Pancreas (tissue), 10 donors: ENCODE measurements at places on chromosomes 4 and X. TPM values are rescaled to one million over a fixed set of nuclear protein-coding genes. Genes with fewer than 3 reads are reported as not detected.

BCORL1 gene
- total RNA-seq, result 11.1 TPM

PAGE5 gene
- total RNA-seq, result not detected

DNA sequence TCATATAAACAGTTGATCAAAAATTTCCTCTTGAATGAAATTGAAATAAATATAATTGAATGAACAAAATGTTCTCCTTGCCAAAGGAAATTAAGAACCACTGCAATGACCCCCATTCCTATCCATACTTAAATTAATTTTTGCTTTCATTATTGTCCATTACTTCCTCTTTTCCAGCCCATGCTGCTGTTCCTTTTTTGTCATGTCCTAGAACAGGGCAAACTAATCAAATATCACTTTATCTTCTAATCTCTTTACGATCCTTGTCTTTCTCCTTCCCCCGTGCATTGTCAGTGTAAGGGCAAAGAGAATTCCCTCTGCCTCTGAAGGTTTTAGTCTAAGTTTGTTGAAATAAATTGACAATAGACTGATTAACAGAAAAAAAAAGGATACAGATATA lies 203.0 kb downstream of the CENPC start:
- no peak overlapping the region for H3K4me3 ChIP-seq
- H3K4me1 ChIP-seq, result no peaks in the 10 kb centered on the region
- no peak for DNase-seq
- H3K27ac ChIP-seq, result no peak overlapping the region
- H3K36me3 ChIP-seq, result no peaks in the 10 kb centered on the region

- H3K27ac ChIP-seq, result no peak overlapping the region
- no peaks in the 10 kb centered on the region for H3K27me3 ChIP-seq
- H3K36me3 ChIP-seq, result no peaks in the 10 kb centered on the region
- no peaks in the 10 kb centered on the region for H3K4me1 ChIP-seq
These were observed 42.0 kb downstream of the CBLL2 start for GRCh38 chrX:22314692-22315091.

- no peaks in the 10 kb centered on the region for H3K4me1 ChIP-seq
- H3K27me3 ChIP-seq, result peaks cover 3% of the 10 kb centered on the region
- DNase-seq, result no peak
These were observed 8.1 kb upstream of the HCCS start for GRCh38 chrX:11103006-11103405.

DNA sequence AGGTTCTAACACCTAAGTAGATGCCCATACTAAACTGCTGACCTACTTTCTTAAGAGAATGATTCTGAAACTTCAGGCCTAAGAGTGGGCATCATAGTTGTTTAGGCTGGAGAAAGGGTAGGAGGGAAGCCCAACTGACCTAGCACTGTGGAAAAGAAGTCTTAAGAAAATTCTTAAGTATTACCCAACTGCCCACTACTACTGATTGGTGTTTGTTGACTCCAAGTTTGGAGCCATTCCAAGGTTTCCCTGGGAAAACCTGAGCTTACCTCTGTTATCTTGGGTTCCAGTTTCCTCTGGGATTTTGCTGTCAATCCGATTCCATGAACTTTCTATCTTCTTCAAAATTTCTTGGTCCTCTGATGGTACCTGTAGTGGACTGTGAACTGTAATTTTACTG lies 23.9 kb downstream of the ANKRD17 start:
- no peak overlapping the region for H3K27ac ChIP-seq
- H3K36me3 ChIP-seq, result no peaks in the 10 kb centered on the region
- no peak overlapping the region for H3K4me3 ChIP-seq
- H3K4me1 ChIP-seq, result no peaks in the 10 kb centered on the region

DNA sequence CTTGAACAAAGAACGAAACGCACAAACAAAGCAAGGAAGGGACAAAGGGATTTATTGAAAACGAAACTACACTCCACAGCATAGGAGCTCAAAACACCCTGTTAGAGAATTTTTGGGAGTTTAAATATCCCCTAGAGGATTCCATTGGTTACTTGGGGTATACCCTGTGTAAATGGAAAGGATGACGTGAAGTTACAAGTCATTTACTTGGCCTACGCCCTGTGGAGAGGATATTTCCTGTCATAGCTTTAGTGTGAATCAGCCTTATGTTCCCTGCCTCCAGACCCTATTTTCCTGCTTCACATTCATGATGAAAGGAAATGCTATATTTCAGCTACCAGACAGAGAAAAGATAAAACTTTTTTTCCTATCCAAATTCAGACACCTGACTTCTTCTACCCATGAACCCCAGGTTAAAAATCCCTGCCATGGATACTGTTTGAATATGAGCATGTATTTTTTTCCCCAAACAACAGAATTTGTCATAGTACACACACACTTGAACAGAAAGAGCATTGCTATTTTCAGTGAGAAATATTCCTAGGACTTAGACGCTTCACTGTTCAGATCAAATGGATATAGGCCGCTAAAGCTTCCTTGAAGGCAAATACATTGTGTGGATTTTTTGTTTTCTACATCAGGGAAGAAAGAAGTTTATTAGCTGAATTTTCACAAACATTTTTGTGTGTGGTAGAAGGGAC lies 20.4 kb downstream of the PIN4 start:
- no peak overlapping the region for H3K4me3 ChIP-seq
- no peaks in the 10 kb centered on the region for H3K4me1 ChIP-seq
- no peaks in the 10 kb centered on the region for H3K27me3 ChIP-seq
- no peak overlapping the region for H3K27ac ChIP-seq
- no peak for DNase-seq
- H3K36me3 ChIP-seq, result no peaks in the 10 kb centered on the region

DNA sequence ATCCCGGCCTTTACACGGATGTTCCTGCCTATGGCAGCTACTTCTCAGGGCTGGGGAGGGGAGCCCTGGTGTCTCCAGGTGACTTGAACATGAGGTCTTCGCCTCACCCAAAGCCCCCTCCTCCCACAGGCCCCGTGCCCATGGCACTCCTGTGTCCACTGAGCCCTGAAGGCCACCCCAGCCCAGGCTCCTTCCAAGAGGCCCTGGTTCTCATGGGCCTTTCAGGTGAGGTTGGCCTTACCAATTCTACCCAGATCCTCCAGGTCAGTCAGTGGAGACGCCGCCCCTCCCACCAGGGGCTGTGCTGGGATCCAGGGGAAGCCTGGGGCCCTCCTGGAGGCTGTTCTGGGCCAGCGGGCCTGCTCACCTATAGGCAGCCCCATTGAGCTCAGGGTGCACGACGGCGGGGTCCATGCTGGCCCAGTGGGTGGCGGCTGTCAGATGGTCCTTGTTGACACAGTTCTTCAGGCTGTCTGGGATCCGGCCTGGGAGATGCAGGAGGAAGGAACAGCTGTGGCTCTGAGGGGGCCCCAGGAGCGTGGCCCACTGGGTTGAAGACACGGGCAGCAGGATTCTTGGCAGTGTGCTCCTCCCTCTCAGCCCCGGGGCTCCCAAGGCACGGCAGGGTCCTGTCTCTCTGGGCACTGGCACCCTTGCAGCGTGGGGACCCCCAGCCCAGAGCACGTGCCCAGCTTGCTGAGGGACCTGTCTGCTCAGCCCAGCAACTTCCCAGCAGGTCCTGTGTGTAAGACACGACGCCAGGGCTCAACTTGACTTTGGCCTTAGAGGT lies 36.2 kb downstream of the CTBP1 start:
- H3K4me1 ChIP-seq, result peaks cover 10% of the 10 kb centered on the region
- H3K27me3 ChIP-seq, result no peaks in the 10 kb centered on the region
- H3K36me3 ChIP-seq, result peaks cover 11% of the 10 kb centered on the region
- peak; percentile 84 for DNase-seq

DNA sequence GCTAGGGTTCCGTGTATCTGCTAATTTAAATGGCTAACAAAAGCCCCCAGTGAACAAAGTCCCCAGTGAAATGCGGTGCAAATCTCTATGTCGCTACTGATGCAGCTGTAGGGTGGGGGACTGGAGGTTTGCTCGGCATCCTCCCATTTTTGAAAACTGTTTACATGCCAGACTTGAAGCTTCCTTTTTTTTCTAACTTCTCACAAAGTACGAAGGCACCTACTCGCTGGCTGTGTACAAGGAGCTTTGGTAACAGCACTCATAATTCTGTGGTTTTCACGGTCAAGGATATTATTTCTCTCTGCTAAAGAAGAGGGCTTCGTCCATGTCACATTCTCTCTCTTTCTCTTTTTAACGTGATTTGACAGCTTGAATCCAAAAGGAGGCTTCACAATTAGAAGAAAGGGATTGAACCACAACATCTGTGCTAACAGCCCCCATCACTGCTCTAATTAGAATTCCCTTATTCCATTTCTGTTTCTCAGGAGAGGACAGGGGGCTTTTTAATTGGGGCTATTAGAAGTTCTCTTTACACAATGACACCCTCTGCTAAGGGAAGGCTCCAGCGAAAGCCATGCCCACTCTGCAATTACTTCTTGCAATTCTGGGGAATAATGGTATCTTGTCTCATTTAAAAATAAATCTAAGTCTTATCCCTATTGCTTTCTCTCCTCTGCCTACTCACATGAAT lies 46.7 kb downstream of the TMEM156 start:
- no peaks in the 10 kb centered on the region for H3K36me3 ChIP-seq
- H3K27me3 ChIP-seq, result no peaks in the 10 kb centered on the region
- no peaks in the 10 kb centered on the region for H3K4me1 ChIP-seq

DNA sequence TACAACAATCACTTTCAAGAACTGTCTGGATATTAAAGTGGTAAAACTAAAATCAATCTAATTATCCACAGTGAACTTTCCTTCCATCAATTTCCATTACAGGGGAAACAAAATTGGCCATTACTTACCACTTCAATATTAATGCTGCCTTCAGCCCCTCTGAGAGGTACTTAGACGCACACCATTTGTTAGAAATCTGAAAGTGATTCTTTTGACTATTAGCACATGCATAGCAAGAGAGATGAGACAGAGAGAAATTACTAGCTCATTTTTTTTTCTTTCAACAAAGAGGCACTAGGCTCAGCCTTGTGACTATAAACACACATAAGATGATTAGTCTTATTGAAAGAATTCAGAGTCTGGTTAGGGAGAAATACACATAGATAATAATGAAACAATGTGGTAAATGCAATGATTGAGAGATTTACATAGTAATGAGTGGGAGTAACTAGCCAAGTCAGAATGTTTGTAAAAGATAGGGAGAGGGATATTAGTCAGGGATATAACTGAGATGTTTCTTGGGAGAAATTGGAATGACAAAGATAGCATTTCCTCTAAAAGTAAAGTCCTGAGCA lies 93.3 kb downstream of the YIPF7 start:
- no peak for DNase-seq
- no peaks in the 10 kb centered on the region for H3K27me3 ChIP-seq
- H3K4me1 ChIP-seq, result no peaks in the 10 kb centered on the region
- H3K27ac ChIP-seq, result no peak overlapping the region
- no peak overlapping the region for H3K4me3 ChIP-seq
- no peaks in the 10 kb centered on the region for H3K36me3 ChIP-seq
